T-helper 22 cell (primary cell): ENCODE measurements at places on chromosomes 5 and 9.

GRCh38 chr9:127968042-127968441, 12.7 kb downstream of the EEIG1 start:
- peak; percentile 47 for DNase-seq

GRCh38 chr9:77015327-77016048, 4.0 kb upstream of the FOXB2 start:
- DNase-seq, result no peak

- DNase-seq, result no peak
Measured at GRCh38 chr5:171264843-171265242, 44.2 kb upstream of the TLX3 start.

DNA sequence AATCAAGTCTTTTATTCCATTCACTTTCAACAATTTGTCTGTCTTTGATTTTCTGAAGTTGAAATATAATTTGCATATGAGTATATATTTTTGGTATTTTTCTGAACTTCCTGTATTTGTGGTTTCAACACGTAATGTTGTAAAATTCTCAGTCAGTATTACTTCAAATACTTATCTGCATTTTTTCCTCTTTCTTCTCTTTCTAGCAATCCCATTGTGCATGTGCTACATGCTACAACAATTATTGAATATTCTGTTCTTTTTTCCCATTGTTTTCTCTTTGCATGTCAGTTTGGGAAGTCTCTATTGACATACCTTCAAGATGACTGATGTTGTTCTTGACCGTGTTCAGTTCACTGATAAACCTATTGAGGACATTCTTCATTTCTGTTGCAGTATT, 5.6 kb upstream of the ANKRD18A start:
- no peak for DNase-seq

DNA sequence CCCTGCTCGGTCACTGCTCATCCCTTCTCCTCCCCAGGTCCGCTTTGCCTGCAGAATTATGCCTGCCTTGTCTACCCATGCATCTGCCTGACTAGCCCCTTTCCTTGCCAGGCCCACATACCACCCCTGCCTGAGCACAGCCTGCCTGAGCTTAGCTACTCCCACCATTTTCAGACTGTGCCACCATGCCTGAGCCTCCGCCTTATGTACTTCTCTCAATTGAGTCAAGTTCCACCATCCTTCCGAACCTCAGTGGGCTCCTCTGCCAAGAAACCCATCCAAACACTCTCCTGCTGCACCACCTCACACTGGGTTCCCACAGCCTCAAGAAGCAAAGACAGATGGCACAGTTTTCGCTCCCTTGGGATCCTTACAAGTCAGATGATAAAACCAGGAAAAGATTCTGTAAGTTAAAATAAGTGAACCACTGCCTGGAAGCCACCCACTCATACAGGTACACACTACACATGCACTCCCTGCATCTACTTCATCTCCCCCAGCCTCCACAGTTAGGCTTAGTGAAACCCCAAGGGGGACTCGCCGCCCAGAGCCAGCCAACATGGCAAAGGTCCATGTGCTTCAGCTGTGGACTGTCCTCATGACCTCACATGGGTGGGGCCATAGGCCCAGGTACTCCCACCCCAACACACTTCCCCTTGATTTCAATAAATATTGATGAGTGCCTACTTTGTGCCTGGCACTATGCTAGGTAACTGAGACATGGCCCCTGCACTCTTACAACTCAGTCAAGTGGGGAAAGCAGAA, 23.1 kb downstream of the P4HA2 start:
- DNase-seq, result no peak

- no peak for DNase-seq
Measured at GRCh38 chr5:141934099-141934844, 10.6 kb downstream of the DELE1 start.

DNA sequence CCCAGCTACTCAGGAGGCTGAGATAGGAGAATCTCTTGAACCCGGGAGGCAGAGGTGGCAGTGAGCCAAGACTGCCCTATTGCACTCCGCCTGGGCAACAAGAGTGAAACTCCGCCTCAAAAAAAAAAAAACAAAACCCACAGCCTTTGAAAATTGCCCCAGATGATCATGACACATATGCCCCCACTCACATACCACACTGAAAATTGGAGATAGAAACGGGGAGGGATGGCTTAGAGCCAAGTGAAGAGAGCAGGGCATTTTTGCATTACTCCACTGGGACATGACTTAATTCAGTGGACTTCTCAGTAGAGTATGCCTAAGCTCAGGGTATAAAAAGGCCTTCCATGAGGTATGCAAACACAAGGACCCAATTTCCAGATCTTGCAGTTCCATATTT, 309.3 kb downstream of the BNC2 start:
- no peak for DNase-seq

- no peak for DNase-seq
Measured at GRCh38 chr5:180785794-180786221, 16.8 kb downstream of the MGAT1 start.

DNA sequence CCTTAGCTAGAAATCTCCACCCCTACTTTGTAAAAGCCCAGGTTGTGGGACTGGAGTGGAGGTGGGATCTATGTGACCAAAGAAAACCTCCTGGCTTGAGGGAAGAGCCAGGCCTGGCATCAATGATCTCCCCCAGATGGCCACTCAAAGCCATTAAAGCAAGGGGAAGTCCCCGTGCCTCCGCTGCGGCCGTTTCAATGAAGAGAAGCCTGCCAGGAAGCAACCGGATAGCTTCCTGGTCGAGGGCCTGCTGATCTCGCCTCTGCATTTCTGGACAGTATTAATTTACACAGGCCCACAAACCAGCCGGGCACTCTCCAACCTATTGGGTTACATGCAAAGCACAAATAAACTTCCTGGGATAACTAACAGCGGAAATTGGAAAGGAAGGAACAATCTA, 160.5 kb upstream of the MSX2 start:
- no peak for DNase-seq

DNA sequence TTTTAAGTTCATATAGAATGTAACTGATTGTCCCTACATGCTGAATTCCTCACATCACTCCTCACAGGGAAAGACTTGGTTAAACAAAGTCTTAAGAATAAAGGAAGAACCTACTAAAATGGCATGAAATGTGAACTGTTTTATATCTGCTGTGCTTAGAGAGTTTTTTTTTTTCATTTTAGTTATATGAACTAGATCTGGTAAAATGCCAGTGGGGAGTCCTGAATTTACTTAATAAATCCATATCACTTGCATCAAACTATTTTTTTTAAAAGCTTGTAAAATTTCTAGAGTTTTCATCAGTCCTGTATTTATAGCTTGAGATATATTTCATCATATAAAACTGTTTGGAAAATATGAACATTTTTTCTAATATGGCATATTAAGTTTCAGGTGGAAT, 1528.6 kb downstream of the EFNA5 start:
- no peak for DNase-seq

DNA sequence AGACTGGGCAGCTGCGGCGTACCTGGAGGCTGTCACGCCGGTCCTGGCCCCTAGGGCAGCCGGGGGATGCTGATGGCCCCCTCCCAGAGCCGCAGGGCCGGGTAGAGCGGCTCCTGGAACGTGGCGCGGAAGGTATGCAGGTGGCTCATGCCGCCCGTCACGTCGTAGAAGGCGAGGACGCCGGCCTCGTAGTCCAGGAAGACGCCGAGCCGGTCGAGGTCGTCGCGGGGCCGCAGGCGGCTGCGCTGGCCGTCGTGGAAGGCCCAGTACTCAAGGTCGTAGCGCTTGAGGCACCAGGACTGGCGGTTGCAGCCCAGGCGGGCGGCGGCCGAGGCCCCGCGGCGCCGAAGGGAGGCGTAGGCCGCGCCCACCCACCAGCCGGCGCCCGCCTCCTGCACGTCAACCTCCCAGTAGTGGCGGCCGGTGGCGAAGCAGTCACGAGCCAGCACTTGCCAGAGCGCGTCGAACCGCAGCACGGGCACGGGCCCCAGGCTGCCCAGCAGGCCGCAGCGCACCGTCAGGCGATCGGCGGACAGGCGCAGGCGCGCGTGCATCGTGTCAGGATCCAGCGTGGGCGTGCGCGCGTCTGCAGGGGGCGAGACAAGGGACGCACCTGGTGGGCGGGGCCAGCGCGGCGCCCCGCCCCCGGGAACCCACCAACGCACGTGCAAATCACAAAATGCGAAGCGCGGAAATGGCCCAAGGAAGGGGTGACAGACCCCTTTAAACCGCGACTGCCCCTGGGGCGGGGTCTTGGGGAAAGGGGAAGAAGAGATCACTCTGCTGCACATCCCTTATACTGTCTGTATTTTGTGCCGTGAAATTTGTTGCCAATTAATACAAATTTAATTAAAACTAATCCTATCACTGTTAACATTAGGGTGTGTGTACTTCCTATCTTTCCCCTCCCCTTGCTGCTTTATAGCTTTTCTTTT, 31.2 kb downstream of the NANS start:
- DNase-seq, result no peak

DNA sequence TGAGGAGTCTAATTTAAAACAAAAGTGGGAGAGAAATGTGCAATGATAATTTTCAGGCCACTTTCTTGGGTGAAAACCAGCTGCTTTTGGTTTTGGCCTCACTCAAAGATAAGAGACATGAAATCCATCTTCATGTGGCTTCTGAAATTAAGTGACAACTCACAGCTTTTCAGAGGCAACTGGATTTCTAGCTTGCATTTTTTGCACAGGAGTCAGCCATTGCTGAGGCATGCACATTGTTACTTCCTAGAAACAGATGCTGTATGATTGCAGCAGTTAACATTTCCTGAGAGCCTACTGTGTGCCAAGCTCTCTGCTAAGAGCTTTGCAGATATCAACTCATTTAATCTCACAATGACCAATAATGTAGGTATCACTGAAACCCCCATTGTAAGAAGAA, 562.6 kb downstream of the NR2F1-AS1 start:
- no peak for DNase-seq

DNA sequence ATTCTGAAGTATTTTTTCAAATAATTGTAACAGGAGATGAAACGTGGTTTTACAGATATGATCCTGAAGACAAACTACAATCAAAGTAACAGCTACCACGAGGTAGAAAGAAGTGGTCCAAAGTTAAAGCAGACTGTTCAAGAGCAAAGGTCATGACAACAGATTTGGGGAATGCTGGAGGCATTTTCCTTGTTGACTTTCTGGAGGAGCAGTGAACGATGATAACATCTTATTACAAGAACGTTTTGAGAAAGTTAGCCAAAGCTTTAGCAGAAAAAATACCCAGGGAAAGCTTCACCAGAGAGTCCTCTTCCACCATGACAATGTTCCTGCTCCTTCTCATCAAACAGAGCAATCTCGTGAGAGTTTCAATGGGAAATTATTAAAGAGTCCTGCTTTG, 145.4 kb upstream of the NREP start:
- DNase-seq, result no peak

GRCh38 chr5:8730194-8730593, 815.7 kb downstream of the SEMA5A start:
- DNase-seq, result no peak

GRCh38 chr9:20496328-20496727, 126.0 kb downstream of the MLLT3 start:
- no peak for DNase-seq

- DNase-seq, result no peak
Measured at GRCh38 chr9:89179895-89180734, 1.5 kb upstream of the SHC3 start.

DNA sequence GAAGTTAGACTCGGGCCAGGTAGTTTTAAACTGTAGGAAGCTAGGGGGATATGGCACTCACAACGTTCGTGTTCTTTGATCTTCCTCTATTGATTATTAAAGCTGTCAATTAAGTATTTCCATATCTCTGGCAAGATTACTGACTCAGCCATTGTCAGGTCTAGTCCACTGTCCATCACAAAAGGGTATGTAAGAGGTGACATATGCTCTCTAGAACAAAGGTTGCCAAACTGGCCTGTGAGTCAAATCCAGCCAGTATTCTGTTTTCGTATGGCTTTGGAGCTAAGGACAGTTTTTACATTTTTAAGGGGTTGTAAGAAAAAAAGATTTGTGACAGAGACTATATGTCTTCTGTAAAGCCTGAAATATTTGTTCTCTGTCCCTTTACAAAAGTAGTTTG, 44.2 kb downstream of the FAXDC2 start:
- DNase-seq, result no peak

DNA sequence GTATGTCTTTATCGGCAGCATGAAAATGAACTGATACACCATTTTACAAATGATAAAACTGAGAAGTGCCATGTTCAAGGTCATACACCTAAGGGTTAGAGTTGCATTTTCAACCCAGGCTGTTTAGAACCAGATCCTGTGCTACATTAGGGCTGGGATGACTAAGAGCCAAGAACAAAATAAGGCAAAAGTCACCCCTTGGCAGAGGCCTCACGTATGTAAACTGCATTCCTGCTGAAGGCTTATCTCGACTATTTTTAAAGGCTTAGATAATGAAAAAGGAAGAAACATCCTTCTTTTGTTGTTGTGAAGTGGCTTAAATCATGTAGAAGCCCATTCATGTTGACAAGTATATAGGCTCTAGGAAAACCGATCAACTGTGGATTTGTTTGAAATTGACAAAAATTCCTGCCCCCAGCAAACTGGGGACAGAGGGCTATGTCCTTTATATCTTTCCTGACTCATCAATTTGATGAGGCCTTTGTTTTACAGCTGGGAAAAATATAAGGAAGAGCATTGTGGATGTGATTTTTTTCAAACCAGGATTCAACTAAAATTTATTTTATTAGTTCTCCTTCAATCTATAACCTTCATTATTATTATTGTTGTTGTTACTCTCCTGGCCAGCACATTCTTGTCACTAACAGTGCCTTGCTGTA, 196.5 kb downstream of the SNX18 start:
- no peak for DNase-seq

DNA sequence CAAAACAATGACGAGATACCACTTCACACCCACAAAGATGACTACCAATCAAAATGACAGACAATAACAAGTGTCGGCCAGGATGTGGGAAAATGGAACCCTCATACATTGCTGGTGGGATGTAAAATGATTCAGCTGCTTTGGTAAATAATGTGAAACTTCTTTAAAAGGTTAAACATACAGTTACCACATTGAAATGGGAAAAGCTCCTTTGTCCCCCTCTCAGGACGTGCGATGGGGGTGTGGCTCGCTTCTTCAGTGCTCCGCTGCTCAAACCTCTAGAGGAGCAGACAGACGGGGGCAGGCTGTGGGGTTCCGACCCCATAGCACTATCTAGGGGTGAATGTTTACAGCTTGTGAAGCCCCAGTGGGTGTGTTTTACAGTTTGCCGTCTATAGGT, 8.0 kb upstream of the PLPP6 start:
- DNase-seq, result no peak

DNA sequence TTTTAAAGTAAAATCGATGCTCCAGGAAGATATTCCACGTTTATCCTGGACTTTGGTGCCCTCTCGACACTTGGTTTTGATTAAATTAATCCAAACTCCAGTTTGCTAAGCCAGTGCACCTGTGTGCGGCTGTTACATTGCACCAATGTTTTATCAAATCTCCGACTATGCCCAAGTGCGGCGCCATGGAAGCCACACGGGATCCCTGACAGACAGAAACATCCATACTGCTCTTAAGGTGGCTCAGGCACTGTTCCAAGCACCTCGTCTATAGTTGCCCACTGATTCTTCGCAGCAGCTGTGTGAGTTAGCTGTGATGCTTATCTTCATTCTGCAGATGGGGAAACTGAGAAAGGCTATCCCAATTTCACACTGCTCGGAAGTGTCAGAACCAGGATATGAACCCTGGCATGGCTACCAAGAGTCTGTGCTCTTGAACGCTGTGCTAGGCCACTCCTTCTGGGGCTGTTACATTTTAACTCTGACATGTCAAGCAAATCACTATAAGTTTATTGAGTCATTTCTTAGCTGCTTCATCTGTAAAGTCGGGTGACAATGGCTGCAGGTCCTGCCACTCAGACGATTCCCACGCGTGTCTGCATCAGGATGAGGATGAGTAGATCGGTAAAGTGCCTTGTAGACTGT, 113.0 kb downstream of the ADAMTS2 start:
- no peak for DNase-seq
